Inflammatory macrophage (primary cell): ENCODE measurements at places on chromosomes 6 and 20.

GRCh38 chr20:48531505-48531904 lies 296.3 kb downstream of the PREX1 start:
- DNase-seq, result no peak

DNA sequence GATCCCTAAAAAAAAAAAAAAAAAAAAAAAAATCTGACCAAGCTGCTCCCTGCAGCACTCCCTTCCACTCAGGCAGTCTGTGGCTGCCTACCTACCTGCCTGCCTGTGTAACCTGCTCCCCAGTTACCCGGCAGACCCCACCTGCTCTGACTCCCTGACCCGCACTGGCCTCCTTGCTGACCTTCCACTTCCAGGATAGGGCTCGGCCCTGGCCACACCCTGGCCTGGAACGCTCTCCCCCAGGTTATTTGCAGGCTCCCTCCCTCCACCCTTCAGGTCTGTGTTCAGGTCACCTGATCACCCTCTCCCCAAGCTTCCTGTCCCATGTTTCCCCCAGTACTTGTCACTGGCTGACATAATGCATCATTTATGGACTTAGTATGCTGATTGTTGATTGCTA lies 134.3 kb downstream of the SLC23A2 start:
- no peak for DNase-seq

DNA sequence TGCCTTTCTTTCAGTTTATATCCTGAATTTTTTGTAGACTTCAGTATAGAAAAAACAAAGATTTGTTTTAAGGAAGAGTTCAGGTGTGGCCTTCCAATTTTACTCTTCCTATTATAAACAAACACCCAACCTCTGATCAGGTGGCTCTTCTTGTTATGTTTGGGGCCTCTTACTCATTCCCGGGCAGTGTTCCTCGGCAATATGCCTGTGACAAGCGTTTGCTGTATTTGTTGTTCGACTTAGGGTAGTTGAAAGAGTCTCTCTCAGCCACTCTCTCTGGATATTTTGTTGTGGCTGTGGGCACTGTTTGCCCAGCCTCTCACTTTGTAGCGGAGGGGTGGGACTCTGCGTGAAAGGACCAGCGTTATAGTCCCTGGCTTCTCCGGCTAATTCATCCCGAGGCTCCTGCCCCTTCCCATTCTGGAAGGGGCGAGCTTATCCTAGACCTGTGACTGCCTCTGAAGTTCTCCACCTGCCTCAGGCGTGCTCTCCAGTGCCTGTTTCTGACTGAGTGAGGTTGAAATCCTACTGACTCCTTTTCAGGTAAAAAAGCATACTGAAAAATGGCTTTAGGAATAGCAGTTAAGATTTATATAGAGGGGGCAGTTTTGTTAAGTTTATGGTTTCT lies 97.4 kb downstream of the PLCB4 start:
- no peak for DNase-seq

GRCh38 chr6:52590152-52590891 lies 13.5 kb upstream of the TRAM2 start:
- DNase-seq, result peak; percentile 31

DNA sequence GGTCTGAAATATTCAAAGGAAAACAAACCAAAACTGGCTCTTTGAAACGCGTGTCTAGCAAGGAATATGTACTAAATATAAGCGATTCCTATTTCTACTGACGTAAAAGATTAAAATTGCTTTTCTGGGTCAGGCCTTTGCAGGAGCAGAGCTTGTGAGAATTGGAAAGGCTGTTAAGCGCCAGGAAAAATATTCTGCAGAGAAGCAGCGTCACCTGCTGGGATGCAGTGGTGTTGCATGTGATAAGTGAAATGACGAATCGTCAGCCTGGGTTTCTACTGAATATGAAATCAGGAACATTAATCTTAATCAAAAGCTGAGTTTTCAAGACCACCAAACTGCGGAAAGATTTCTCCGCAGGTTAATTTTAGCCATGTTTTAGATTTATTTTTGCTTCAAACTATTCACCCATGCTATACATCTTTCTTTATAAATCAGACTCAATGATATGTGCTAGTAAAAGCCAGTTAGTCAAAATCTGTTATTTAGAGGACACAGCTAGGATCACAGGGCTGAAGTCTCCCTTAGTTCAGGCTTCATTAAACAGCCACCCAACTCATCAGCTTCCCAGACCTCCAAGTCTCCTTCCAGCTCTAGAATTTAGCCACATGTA lies 67.4 kb downstream of the ALDH8A1 start:
- peak; percentile 83 for DNase-seq

- peak; percentile 81 for DNase-seq
Observed at GRCh38 chr6:111997078-111997852, 56.6 kb upstream of the CCN6 start.

DNA sequence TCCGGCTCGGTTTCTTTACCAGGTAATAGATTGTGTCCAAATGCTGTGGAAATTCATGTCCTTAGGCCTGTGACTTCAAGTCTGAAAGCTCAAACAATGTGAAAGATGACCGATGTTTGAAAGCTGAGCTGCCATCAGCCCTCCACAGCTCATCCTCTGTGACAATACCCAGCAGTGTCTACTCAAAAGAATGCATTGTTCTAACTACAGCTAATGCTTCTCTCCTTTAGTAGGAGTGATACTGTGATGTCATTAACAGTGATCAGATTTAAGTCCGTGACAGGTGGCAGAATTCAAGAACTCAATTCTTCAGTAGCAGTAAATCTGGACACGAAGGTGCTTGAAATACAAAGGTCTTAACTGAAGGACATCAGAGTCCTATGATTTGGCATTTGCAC lies 97.3 kb downstream of the RCAN2 start:
- DNase-seq, result no peak

DNA sequence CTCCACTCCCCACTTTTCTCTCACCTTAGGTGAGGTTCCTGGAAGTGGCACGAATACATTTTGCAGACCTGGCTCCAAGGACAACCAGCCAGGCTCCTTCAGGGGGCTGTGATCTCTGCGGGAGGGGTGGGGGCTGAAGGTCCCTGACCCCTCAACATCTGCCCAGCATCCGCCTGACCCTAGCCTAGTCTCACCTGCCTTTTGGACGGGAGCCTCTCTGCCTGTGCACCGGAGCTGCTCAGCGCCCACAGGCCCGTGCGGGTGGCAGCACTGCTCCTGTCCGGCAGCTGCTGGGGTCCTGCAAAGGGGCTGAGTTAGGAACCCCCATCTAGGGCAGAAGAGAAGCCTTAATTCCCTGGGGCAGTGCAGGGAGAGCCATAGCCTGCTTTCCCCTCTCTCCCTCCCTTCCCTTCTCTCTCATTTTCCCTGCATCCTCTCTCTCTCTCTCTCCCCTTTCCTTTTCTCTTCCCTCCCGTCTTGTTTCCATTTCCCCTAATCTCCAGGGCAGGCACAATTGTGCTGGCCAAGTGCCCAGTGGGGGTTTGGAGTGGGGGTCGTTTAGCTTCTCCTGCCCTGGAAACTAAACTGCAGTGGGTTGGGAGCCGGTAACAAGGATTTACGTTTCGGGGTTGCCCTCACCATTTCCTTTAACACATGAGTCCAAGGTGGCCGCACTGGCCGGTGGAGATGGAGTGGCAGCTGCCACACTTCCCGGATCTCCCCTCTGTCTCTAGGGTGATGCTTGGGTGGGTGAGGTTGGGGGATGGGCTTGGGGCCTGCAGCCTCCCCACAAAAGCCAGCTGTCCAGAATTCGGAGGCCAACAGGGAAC lies 54.1 kb downstream of the CTCFL start:
- no peak for DNase-seq

DNA sequence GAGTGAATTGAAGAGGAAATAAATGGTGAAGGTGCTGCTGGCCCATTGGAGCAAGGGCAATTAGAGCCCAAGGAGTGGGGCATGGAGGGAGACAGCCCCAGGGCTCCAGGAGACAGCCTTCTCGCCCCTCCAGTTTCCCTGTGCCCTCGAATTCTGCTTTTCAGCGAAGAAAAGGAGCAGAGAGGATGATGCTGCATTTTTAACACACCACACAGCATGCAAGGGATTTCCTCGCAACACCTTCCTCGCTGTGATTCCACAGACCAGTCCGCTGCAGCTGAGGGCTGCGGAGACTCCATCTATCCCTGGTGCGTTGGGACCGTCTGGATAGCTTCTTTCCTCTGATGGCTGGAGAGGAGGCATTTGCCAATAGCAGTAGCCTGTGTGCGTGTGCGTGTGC lies 41.7 kb downstream of the PTCHD4 start:
- DNase-seq, result no peak

- no peak for DNase-seq
Observed at GRCh38 chr20:57476084-57476526, 48.8 kb downstream of the CTCFL start.

DNA sequence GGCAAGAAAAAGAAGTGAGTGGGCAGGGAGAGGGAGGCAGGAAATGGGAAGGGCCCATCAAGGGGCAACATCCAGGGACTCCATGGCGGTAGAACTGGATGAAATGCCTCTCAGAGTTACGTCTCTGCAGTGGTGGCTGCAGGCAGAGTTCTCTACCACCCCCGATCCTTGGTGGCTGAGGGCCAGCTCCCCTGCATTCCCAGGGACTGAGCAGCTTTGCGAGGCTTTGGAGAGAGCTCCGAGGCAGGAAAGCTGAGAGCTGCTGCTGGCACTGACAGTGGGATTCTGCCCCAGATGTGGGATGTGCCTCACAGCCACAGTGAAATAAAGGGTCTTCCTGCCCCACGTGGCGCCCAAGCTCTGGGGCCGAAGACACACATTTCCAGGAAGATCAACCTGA lies 236.6 kb downstream of the SLC24A3 start:
- no peak for DNase-seq

- no peak for DNase-seq
Observed at GRCh38 chr6:70388814-70389213, 24.5 kb upstream of the FAM135A start.

GRCh38 chr6:50062051-50062450 lies 12.3 kb upstream of the DEFB112 start:
- no peak for DNase-seq

- DNase-seq, result no peak
Observed at GRCh38 chr20:2820896-2821869, 5.0 kb downstream of the TMEM239 start.

- peak; percentile 86 for DNase-seq
Observed at GRCh38 chr6:14728396-14729024, 517.4 kb upstream of the JARID2 start.

- no peak for DNase-seq
Observed at GRCh38 chr20:9613871-9614270, 99.5 kb downstream of the LAMP5 start.

GRCh38 chr20:25476106-25477013 lies 68.9 kb downstream of the GINS1 start:
- no peak for DNase-seq

- no peak for DNase-seq
Observed at GRCh38 chr20:37929683-37930014, 26.7 kb downstream of the VSTM2L start.

GRCh38 chr6:29705389-29706231 lies 17.6 kb upstream of the HLA-F start:
- DNase-seq, result peak; percentile 37

DNA sequence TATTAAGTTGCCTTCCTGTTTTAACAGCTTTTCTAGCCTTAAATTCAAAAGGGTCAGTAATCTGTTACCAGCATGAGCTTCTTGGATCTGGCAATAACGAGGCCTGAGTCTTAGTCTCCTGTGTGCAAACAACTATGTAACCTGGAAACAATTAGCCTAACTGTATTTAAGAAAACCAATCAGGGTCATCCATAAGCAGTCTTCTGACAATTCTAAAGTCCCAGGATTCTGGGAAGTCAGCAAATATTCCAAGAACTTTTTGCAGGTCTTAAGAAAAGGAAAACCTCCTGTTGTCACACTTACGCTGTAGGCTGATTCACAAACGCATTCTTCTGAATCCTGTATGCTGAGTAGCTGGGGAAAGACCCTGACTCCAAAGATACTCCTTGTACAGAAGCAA lies 90.4 kb downstream of the COL12A1 start:
- no peak for DNase-seq
